NCI-H2029 treated with DMSO at 0.1 percent for 48 hours (cell line): ENCODE measurements at places on chromosomes 7 and 10.

GRCh38 chr7:38303866-38304265 is 30.4 kb upstream of the TARP start:
- no peak for DNase-seq

DNA sequence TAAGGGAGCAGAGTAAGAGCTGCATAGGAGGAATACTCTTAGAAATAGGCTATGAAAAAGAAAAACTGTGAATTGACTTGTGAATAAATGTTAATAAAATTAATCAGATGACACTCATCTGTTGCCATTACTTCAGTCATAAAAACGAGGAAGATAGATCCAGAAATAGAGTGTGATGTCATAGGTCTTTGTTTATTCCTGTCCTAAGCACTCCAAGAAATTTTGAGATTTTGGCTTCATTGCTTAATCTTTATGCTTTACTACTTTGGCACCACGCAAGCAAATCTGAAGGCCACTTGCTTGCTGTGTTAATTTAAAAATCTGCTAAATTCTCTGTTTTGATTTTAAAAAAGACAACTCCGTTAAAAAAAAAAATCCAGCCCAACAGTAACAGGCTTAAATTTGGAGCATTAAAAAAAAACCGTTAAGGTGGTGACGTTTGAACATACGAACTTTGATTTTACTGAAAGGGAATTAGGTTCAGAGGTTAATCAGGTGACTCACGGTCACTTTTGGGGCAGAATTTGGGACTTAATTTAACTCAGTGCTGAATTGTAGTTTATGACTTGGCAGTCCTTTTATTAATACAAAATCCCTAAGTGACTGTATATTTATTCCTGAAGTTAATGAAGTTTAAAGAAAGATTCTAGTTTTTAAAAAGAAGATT is 3.4 kb downstream of the IFRD1 start:
- DNase-seq = peak; percentile 15

GRCh38 chr10:30374353-30374752 is 25.3 kb upstream of the MTPAP start:
- DNase-seq = no peak

- no peak for DNase-seq
These were observed 8.2 kb downstream of the LFNG start for GRCh38 chr7:2527505-2528467.

GRCh38 chr10:100614429-100615095 is 78.8 kb downstream of the HIF1AN start:
- DNase-seq = no peak

DNA sequence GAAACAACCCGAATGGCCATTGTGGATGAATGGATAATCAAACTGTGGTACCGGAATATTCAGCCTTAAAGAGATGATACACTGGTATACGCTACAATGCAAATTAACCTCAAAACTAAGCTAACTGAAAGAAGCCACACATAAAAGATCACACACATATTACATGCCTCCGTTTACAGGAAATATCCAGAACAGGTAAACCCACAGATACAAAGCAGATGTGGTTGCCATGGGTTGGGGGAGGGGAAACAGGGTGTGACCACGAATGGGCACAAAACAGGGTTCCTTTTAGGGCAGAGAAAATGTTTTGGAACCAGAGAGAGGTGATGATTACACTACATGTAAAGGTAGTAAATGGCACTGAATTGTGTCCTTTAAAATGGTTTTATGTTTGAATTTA is 16.6 kb downstream of the ESYT2 start:
- no peak for DNase-seq

DNA sequence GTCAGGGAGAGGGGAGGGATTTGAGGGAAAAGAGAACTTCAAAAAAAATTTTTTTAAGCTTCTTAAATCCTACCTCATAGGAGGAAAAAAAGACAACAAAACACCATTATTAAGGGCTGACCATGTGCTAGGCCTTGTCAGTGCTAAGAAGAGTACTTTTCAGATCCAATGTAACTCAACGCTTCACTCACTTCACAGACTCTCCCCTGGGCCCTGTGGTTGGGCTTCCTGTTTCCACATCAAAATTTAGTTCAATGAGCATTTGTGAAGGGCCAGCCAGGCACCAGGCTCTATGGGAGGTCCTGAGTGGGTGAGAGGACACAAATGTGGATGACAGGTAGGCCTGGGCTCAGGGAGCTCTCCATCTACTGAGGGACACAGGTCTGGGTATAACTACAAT is 249.8 kb downstream of the PTEN start:
- no peak for DNase-seq

- DNase-seq = peak; percentile 12
These were observed 1.6 kb upstream of the ORAI2 start for GRCh38 chr7:102431617-102432298.

GRCh38 chr10:32938554-32939061 is 19.4 kb downstream of the ITGB1 start:
- DNase-seq = no peak

DNA sequence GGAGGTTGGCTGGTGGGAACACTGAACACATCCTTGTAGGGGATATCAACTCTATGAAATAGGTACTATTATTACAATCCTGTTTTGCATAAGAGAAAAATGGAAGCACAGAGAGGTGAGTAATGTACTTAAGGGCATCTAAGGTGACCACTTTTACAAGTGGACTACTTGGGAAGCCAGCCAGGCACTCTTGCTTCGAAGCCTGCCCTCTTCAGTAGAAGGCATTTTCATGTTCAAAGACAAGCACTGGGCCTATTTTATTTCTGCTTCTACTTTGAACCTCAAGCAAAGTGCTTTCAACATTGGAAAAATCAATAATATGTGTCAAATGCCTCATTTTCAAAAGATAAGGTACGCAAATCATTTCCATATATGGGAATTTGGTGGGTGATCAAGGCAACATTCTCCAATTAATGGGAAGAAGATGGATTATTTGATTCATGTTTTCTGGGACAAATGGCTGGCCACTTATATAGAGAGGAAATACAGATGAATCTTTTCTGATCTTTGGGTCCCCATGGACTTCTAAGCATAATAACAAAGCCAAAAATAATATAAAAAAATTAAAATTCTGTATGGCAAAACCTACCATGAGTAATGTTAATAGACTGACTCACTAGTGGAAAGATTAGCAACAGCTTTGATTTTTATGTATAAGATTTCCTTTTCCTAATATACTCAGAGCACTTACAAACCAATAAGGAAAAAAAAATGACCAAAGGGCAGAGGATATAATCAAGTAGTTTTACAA is 270.2 kb downstream of the FRMD4A start:
- peak; percentile 42 for DNase-seq

GRCh38 chr10:7184660-7185366 is 226.0 kb downstream of the SFMBT2 start:
- DNase-seq = no peak

GRCh38 chr7:33494474-33494873 is 365.1 kb downstream of the BBS9 start:
- no peak for DNase-seq

DNA sequence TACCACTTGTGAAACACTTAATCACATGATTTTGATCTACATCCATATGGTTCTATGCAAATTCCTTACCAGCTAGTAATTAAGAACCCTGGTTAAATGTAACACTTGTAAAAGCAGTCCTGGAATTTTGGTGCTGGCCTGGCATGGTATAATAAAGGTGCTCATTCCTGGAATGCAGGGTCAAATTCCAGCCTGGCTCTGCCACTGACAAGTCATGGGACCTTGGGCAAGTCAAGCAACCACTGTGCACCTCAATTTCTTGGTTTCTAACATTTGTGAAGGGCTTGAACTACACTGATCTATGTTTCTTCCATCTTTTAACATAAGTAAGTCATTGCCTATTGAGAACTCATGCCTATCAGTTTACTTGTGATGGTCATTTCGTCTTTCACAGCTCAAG is 91.9 kb upstream of the PIK3CG start:
- DNase-seq = no peak

DNA sequence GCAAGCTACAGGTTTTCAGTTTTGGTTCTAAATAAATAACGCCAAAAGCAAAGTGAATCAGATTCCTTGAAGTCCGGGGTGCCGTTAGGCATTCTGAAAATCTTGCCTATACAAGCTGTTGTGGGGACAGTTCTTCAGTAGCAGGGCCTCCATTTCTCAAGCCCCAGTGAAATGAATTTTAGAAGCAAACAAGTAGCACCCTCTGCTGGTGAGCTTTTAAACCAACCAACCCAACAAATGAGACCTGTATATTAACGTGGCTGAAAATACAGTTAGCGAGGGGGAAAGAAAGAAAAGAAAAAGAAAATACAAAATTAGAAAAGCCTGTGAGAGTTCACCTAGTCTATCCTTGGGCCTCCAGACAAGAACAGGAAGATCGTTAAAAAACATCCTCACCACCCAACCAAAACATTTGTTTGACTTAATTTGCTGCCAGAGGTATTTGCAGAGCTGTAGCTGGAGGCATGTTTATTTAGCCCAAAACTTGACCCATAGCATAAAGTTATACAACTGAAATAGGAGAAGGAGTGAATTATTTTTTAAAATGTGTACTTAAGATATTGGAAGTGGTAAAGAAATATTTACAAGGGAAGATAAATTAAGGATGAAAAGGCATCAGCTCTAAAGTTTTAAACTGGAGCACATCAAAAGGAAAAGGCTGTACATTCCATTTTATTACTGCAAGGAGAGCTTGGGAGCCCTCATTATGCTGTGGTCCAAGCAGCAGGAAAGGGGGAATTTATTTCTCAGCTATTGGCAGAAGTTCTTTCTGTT is 98.9 kb downstream of the DYNC1I1 start:
- peak; percentile 64 for DNase-seq

DNA sequence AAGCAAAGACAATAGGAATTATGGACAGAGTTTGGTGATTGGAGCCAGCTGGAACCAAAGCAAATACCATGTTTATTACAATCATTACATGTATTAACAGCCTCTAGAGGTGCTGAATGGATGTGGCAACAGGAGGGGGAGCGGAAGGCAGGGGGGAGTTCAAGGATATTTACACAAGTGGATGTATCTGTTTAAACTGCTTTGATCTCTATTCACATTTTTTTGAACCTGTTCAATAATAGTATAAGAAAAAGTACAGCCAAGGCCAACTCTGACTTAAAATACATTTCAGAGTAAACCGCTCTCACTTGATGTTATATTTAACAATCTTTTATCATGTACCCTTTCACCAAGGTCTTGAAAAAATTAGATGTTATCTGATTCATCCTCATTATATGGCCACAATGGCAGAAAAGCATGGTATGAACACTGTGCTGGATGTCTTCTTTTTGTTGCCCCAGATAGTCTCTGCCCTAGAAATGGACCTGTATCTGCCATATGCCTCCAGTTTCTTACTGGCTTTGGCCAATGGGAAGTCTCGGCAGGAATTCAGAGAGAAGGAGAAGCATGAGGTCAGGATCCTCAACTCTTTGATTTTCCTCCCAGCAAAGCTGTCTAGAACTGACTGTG is 88.2 kb upstream of the FAM133B start:
- no peak for DNase-seq

GRCh38 chr10:113965077-113965476 is 78.6 kb upstream of the ADRB1 start:
- no peak for DNase-seq

DNA sequence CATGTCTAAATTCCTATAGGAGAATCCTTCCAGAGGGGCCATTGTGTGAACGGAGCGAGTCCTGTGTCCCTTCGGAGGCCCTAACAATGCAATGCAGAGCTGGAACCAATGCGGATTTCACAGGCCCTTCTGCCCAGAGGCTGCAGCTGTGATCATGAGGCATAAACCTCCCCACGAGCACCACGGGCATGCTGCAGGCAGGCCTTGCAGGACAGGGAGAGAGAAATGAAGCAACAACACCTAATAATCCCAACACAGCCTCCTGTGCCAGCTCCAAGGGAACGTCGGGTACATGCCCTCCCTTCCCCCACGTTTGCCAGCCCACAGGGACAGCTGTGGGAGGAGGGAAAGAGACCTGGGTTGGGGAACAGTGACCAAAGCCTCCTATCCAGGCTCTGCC is 74.4 kb downstream of the TNS3 start:
- DNase-seq = no peak

- DNase-seq = no peak
These were observed 224.3 kb downstream of the SFMBT2 start for GRCh38 chr10:7186387-7187018.
